ENCODE measurements at places on chromosomes 7 and 10.

GRCh38 chr10:23158370-23158769 lies 33.7 kb upstream of the PTF1A start:
- peak; percentile 50 for DNase-seq

DNA sequence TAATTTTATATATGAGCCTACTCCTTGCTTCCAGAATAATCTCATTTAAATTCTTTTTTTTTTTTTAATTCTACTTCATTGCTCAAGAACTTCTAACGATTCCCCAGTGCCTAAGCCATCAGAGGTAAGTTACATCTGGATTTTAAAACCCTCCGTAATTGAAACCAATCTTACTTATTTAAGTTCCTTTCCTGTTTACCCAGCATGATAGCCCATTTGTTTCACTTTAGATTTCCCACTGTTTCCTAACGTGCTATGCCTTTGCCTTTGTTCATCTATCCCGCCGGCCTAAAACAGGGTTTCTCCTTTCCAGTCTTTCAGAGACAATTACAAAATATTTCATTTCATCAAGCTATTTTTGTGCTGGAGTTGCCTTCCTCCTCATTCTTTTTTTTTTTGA lies 75.8 kb upstream of the ETV1 start:
- no peak for DNase-seq

- peak; percentile 71 for DNase-seq
These were observed 20.4 kb downstream of the SH2B2 start for GRCh38 chr7:102306916-102307677.

GRCh38 chr10:112823007-112823406 lies 127.0 kb upstream of the TCF7L2 start:
- no peak for DNase-seq

GRCh38 chr7:1097120-1097504 lies 9.2 kb downstream of the GPER1 start:
- DNase-seq, result no peak

DNA sequence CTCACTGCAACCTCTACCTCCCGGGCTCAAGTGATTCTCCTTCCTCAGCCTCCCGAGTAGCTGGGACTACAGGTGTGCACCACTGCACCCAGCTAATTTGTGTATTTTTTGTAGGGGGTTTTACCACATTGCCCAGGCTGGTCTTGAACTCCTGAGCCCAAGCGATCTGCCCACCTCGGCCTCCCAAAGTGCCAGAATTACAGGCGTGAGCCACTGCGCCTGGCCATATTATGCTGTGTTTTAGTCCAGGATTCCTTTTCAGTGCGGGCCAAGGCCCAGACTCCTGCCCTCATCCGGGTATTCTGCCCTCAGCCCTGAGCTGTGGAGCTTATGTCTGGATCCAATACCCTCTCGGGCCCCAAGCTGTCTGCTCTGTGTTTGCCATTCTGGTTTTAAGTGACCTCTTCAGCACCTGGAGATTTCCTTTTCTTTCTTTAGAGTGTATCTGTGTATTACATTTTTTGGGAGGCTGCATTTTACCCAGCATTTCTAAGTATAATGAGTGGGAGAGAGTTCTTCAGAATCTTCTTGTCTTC lies 114.9 kb downstream of the BUB3 start:
- DNase-seq, result no peak

DNA sequence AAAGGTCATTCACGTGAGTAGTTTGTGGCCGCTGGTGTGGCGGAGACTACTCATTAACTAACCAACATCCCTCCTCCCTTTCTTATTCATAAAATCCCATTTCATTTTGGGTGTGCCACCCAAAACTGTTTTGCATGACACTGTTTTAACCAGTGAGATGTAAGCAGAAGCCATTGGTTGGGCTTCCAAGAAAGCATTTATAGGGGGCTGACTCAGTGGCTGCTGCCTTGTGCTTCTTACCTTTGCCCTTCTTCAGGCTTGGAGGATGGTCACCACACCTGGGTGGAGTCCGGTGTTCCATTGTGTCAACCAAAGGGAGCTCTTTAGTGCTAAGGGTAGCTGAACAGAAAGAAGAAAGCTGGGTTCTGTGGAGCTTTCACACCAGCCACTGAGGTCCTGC lies 37.2 kb upstream of the EPC1 start:
- DNase-seq, result no peak

DNA sequence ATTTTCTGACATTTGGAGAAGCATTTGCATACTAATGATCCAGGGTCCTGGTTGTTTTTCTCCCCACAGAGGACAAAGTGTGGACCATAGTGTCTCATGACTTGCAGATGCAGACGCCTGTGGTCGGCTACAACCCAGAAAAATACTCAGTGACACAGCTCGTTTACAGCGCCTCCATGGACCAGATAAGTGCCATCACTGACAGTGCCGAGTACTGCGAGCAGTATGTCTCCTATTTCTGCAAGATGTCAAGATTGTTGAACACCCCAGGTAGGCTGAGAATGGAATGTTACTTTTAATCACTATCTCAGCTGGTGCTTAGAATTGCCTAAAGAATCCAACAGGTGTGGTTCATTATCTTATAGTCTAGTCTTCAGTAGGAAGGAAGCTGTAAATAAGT lies 951.5 kb upstream of the C7orf33 start:
- no peak for DNase-seq

DNA sequence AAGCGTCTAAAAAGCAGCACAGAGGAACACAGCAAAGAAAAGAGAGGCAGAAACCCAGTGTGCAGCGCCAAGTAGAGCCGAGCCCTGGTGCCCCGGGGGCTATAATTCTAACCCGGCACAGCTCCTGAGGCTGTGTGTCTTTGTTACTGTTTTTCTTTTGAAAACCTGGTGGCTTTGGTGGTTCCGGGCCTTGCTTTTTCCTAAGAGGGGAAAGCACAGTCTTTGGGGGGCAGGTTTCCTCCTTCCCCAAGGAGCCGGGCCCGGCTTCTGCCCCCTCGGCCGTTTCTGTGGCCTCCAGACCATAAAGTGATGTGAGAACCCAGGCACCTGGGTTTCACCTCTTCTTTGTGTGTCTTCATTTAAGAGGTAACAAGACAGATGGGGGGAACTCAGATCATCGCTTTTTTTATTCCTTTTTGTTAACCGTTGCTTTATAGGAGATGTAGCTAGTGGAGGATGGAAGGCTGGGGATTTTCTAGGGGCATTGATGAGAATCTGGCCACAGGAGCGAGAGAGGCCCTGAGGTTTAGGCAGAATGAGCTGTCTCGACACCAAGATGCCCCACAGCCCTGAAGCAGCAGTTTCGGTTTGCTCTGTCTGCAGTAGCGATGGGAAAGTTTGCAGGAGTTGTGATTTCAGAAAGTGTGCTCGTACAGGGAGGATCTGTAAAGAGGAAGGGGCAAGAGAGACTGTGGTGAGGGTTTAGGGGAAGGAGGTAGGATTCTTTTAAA lies 367.8 kb upstream of the GALNT17 start:
- no peak for DNase-seq

GRCh38 chr7:44183386-44183785 lies 5.9 kb downstream of the GCK start:
- no peak for DNase-seq

GRCh38 chr7:30796105-30796869 lies 25.1 kb downstream of the MINDY4 start:
- peak; percentile 43 for DNase-seq

DNA sequence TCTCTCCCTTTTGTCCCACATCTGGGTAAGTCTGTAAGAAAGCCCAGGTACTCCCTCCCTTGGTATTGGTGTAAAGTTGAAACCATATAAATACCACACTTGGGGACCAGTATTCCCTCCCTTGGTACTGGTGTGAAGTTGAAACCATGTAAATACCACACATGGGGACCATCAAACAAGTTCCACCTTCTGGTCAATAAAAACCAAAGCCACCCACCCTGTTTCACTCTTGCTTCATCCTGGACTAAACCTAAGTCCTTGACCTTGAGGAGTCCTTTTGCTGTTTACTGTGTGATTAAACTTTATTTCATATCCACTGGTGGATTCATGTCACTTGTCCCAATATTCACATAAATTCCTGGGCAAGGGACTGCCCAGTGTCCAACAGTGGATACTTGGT lies 8.4 kb downstream of the P4HA1 start:
- no peak for DNase-seq

DNA sequence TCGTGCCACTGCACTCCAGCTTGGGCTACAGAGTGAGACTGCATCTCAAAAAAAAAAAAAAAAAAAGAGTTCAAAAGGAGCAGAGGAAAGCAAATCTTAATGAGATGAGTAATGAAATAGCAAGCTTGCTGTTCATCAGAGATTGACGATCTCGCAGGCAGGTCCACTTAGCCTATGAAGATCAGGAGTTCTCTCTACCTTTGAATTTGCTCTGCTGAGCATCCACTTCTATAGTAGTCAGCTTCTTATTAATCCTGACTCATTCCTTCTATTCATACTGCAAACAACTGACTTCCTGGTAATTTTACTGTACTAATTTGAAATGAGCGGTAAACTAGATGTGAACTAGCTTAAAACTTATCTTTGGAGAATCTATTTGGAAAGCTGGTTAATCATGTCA lies 1014.6 kb downstream of the GATA3 start:
- no peak for DNase-seq

DNA sequence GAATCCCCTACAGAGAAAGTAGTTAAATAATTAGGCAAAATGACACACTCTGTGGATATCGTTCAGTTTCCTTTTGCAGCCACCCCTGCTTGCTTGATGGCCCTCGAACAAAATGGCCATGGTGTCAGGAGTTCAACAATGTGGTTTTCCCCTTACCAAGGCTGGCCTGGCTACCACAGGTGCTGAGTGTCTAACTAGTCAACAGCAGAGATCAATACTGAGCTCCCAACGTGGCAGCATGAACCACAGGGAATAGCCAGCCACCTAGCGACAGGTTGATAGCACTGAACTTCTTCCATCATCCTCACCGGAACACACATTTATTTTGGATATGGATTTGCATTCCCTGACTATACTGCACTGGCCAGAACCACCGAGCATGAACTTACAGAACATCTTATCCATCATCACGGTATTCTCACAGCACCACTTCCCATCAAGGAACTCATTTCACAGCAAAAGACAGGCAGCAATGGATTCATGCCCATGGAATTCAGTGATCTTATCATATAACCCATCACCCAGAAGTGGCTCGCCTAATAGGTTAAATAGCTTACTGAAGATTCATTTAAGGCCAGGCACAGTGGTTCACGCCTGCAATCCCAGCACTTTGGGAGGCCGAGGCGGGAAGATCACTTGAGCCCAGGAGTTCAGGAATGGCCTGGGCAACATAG lies 6.3 kb downstream of the C10orf67 start:
- peak; percentile 79 for DNase-seq

DNA sequence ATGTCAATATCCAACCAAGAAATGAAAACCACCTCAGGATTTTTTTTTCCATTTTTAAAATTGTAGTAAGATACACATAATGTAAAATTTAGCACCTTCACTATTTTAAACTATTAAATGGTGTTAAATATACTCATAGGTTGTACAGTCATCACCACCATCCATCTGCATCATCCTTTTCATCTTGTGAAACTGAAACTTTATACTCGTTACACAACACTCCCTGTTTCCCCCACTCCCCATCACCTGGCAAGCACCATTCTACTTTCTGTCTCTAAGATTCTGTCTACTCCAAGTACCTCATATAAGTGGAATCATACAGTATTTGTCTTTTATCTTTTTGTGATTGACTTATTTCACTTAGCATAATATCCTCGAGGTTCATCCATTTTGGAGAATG lies 335.2 kb upstream of the NPSR1 start:
- DNase-seq, result no peak

GRCh38 chr10:1217237-1217587 lies 161.0 kb downstream of the WDR37 start:
- no peak for DNase-seq

GRCh38 chr10:29302499-29302898 lies 13.6 kb downstream of the LYZL1 start:
- DNase-seq, result no peak

DNA sequence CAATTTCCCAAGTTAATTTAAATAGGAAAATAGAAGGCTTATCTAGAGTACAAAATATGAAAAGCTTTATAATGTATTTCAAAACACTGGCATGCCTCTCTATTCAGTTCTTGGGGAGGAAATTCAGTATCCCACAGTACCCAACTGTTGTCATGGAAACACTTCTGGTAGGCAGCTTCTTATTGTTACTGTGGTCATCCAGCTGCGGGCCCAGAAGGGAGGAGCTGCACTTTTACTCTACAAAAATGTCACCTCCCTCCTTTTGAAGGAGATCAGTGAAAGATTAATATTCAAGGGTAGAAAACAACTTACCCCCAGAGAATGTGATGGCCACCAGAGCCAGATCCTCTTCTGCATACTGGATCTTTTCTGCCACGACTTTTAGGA lies 202.8 kb downstream of the RAPGEF5 start:
- no peak for DNase-seq

DNA sequence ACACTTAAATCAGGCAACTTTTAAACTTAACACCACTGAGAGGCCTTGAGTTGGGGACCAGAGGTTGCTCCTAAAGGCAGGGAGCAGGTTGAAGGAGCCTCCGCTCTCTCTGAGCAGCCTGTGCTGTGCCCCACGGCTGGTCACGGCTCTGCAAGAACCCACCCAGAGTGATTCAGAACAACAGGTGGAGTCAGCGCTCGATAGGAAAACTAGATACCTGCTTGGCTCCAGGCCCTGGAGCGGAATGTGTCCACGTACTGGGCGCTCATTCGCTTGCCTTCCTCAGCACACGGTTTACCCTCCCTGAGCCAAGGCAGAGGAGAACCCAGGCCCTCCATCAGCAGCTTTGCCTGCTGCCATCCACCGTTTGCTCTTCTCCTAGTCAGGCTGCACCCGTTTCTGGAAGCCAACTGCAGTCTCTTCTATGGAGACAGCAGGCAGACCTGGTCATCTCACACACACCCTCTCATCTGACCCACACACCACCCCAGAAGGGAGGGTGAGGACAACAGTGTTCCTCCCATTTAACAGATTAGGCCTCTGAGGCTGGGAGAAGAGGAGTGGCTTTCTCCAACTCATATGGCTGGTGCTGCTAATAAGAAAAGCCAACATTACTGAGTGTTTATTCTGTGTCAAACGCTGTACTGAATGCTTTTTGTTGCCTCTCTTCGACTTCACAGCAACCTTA lies 37.6 kb upstream of the PDCD4 start:
- DNase-seq, result no peak

DNA sequence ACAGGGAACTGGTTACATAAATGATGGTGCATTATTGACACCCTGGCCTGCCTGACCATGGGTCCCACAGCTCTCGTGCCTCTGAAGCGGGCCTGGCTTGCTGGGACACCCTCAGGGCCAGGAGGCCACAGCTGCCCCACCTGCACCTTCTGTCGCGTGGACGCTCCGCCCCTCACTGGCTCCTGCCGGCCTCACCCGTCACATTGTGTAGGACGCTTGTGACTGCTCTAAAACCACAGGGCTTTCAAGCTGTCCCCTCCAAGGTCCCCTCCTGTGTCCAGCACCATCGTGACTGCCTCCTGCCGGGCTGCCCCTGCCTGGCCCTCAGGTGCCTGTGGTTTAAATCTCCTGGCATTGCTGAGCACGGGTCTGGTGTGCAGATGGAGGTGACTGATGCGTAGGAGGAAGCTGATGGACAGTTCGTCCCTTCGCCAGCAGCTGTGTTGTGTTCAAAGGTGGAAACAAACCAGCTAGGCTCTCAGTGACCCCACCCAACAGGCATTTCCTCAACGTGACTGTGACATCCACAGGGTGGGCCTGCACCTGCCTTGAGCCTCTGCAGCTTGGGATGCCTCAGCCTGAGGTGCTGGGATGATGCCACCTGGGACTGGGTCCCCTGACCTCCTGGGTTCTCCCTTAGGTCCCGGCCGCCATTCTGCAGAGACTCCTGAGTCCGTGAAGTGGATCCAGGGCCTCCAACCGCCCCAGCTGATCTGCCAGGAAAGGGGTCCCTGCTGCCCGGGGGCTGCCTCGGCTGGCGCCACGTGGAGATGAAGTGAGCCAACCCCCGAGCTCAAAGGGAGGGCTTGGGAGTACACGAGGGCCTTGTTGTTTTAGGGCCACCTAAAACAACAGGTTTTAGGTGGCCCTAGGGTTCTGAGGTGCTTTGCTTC lies 148.5 kb downstream of the WDR37 start:
- no peak for DNase-seq

All from fibroblast of skin of back (primary cell).